ENCODE measurements at places on chromosomes 3 and 15.

GRCh38 chr3:59698091-59698490 lies 648.3 kb upstream of the CFAP20DC start:
- no peak for DNase-seq

DNA sequence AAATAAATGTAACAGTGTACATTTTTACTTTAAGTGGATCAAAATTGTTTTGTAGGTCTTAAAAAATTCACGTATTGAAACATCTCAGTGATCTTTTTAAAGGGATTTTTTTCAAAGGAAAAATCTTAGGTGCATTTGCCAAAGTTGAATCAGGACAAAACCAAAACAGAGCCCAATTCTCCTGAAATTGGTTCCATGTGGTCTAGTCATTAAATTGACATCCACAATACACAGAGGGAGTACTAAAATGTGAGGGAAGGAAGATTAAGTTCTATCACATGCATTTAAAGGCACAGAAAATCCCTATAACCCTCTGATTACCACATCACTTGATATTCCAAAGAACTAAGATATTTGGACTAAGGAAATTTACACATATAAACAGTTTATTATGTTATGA lies 39.3 kb upstream of the HDC start:
- DNase-seq, result no peak

GRCh38 chr3:14335774-14336748 lies 66.3 kb upstream of the SLC6A6 start:
- no peak for DNase-seq

DNA sequence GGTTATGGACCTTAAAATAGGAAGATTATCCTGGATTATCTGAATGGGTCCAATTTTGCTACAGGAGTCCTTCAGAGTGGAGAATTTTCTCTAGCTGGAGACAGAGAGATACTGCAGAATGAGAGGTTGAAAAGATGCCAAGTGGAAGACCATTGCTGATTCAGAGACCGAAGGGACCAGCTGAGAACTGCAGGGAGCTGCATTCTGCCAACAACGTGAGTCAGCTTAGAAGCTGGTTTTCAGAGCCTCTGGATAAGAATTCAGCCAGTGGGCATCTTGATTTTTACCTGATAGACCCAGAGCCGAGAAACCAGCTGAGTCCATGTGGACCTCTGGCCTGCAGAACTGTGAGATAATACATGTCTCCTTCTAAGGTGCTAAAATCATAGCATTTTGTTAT lies 234.0 kb downstream of the NR2F2 start:
- DNase-seq, result no peak

DNA sequence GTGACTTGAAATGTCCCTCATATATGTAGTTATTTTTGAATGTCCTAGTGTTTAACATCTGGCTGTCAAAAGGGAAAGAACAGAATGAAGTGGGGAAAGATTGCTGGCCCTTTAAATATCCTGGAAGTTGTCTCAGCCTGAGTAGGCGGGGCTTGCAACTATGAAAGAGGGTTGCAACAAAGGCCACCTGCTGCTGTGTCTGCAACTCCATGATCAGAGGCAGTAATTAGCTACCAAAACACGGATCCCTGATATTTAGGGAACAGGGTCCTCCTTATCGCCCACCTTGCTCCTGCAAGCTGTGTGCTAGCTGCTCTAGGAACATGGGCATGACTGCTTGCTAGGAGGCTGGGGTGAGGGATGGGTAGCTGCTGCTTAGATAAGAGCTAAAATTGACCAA lies 100.2 kb upstream of the CFAP20DC start:
- no peak for DNase-seq

Measured in stimulated activated CD8-positive, alpha-beta memory T cell treated with anti-CD3 and anti-CD28 coated beads, Interleukin-4, amount 100 ng/mL, for 48 hours (primary cell).